Activated T-cell treated with anti-CD3 and anti-CD28 coated beads for 1 hour (primary cell): ENCODE measurements at places on chromosomes 5 and 9.
A peak's percentile ranks its signal among the peaks of the same experiment; 100 is the strongest.

DNA sequence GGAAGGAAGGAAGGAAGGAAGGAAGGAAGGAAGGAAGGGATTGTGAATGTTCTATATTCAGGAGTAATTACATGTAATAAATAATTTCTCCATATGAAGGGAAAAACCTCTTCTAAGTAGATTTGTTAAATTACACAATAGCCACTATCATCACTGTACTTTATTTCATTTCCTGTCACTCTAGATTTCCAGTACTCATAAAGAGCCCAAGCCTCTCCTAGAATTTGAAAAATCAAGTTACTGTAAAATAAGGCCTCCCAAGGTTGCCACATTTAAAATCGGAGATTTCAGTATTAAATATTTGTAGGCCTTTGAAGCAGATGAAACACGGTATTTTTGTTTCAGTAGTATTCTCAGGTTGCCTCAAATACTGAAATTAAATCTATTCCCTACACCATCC is 499.0 kb downstream of the CDH10 start:
- DNase-seq, result no peak

GRCh38 chr9:71121275-71122021 is at the start of gene TRPM3:
TRPM3 (minus strand) TSS chr9:71121621; CDS start chr9:71121354, 267 bp downstream.
- no peak for DNase-seq

DNA sequence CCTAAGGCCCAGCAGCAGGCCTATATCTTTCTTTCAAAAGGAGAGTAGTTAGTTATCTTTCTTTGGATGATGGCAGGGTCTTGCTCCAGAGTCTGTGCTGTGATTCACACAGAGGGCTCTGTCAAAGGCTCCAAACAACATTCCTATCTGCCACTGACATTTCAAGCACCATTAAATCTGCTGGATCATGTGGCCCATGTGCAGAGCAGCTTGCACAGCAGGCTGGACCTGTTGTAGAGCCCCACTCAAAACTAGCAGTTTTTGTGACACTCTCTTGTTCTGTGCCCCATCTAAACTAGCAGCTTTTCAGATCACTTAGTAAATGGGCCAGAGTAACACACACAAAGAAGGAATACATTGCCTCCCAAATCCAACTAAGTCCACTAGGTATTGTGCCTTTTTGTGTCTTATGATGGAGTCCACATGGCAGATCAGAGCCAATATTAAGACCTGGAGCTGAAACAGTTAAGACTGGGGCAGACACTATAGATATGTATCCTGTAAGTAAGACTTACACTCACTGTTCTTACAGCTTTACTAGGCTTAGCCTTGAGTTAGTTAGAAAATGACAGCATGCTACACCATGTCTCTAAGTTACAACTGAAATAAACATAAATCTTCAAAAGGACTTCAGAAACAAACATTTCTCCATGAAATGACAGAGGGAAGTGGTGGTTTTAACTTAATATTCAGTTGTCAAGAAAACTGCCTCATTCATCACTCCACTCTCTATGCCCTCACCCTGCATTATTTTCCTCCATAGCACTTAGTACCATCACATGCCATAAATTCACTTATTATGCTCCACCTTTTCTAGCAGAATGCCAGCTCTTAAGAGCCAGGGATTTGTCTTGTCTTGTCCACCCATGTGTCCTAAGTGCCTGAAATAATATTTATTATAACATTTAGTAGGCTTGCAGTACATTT is 400.9 kb downstream of the RAB3C start:
- DNase-seq, result no peak

GRCh38 chr5:66963559-66963971 is 233.0 kb downstream of the CD180 start:
- DNase-seq, result no peak

GRCh38 chr5:137400571-137400970 is 98.6 kb downstream of the SPOCK1 start:
- no peak for DNase-seq

- no peak for DNase-seq
Measured at GRCh38 chr9:125561509-125562148, 145.4 kb downstream of the MAPKAP1 start.

- no peak for DNase-seq
Measured at GRCh38 chr5:139600336-139600949, 39.3 kb downstream of the UBE2D2 start.

GRCh38 chr9:33172256-33173238 is 5.4 kb upstream of the B4GALT1 start:
- no peak for DNase-seq

DNA sequence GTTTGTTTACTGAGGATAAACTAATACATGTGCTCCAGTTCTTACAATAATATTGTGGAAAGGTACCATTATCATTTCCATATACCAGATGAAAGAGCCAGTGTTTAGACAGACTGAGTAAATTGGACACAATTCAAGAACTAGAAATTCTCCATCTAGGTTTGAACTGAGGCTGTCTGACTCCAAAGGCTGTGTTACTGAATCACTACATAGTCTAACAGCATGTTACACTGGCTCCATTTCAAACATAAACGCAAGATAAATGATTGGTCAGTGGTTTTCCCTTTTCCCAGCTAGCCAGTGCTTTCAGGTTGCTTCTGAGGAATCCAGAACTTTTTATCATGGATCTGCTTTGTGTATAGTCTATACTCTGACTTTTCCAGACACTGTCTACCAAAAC is 8.1 kb downstream of the SPDL1 start:
- no peak for DNase-seq

- no peak for DNase-seq
Measured at GRCh38 chr9:70983723-70984295, 137.6 kb downstream of the TRPM3 start.

GRCh38 chr5:73030995-73031394 is 75.2 kb downstream of the FCHO2 start:
- DNase-seq, result no peak

DNA sequence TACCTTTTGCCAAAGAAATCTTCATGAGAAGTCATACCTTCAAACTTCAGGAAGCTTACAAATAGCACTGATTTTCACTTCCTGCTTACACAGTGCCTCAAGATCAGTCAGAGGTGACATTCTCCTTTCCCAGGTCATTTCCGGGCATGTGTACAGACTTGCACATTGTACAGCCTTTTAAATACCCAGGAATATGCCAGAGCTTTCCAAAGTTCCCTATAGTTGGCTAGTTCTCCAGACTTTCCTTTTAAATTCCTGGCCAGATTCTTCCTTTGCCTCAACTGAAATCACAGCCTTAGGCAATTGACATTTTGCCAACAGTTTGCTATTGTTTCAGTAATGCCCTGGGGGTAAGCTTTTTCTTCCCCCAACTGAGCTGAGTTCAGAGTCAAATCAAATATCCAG is 47.2 kb downstream of the RFX3 start:
- no peak for DNase-seq

- no peak for DNase-seq
Measured at GRCh38 chr5:2626572-2626971, 124.9 kb downstream of the IRX2 start.

GRCh38 chr5:76766746-76767145 is 50.8 kb downstream of the F2R start:
- DNase-seq, result no peak

- no peak for DNase-seq
Measured at GRCh38 chr9:73805853-73806458, 654.3 kb downstream of the ANXA1 start.

GRCh38 chr5:154308443-154309370 is 118.2 kb downstream of the GALNT10 start:
- no peak for DNase-seq

- DNase-seq, result peak; percentile 62
Measured at GRCh38 chr9:86948074-86948929, 996 bp upstream of the GAS1 start.

DNA sequence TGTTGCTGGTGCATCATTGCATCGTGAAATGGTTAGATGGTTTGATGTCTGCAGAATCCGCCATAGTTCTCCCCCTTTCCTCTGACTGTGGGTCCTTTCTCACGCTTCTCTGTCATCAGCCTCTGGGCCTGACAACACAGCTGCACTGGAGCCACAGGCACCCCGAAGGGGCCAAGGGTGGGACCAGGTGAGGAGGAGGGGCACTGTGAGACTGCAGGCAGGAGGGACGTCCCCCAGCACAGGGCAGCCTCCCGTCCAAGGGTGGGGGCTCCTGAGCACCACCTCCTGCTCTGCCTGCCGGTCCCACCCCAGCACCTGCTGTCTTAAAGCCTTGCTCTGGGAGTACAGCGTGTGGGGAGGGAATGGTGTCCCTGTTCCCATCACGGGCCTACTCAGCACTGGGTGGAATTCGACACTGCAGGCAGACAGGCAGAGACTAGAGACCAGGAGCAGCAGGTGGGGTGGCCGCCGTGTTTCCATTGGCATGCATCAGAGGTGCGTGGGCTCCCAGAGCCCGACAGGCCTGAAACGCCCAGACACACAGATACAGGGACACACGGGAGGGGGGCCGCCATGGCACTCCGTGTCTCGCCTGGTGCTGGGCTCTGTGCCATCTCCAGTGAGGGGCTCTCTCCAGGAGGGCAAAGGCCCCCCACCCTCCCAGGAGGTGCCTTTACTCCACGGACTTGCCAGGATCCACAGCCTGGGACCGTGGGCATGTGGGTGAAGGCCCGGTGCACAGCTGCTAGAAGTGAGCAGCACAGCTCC is 15.0 kb downstream of the CACNA1B start:
- no peak for DNase-seq

DNA sequence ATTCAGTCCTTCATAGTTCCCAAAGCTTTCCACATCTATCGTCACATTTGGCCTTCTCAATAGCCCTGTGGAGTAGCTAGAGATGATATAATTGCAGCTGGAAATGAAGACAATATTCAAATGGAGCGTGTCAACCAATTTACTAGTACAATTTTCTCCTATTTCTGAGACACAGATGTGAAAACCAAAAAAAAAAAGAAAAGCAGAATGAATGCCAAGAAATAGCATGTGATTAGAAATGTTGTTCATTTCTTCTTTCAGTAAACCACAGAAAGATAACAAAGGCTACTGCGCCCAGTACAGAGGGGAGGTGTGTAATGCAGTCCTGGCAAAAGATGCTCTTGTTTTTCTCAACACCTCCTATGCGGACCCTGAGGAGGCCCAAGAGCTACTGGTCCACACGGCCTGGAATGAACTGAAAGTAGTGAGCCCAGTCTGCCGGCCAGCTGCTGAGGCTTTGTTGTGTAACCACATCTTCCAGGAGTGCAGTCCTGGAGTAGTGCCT is 99.0 kb downstream of the MUSK start:
- DNase-seq, result no peak

- no peak for DNase-seq
Measured at GRCh38 chr9:35426627-35427026, 63.3 kb upstream of the RUSC2 start.

DNA sequence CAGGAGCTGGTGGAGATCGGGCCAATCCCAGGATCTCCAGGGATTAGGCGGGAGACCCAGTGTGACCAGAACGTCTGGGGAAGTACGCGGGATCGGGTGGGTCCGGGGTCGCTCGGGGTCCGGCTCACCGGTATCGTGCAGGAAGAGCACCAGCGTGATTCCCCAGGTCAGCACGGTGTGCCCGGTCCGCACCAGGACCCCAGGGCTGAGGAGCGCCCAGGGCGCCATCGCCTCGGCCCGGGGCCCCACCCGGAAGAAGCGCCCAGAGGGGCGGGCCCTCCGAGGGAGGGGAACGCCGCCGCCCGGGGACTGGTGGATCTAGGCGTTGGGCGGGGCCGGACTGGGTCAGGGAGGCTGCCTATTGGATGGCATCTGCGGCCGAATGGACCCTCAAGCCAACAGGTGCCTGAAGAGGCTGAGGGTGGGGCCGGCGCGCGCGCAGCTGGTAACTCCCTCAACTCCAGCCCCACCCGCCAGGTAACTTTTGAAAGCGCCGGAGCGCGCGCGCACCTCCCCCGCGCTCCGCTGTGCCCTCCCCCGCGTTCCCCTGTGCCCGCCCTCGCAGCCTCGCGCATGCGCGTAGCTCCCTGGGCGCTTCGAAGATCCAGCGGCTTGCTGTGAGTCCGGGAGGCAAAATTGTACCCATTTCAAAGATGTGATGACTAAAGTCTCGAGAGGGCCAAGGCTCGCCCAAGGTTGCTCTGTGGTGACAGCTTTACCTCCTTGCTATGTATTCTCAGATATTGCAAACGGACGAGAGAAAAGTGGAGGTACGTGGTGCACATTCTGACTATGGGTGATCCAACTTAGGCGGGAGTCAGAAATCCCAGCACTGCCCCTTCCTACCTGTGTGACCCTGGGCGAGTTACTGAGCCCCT is at the start of gene ZDHHC12:
Gene ZDHHC12 (minus strand): TSS at position 262 of the 878 bp plus-strand sequence. CDS start 34 bp downstream, at position 228.
- DNase-seq, result peak; percentile 99

GRCh38 chr5:107558823-107559375 is 111.8 kb downstream of the EFNA5 start:
- no peak for DNase-seq

- DNase-seq, result no peak
Measured at GRCh38 chr5:142356349-142356715, 31.5 kb upstream of the SPRY4 start.

GRCh38 chr5:153777681-153778581 is 260.8 kb downstream of the FAM114A2 start:
- no peak for DNase-seq

GRCh38 chr9:35574578-35575122 is 30.4 kb upstream of the TESK1 start:
- DNase-seq, result no peak

- DNase-seq, result no peak
Measured at GRCh38 chr5:21806271-21806670, 1046.9 kb downstream of the CDH12 start.

DNA sequence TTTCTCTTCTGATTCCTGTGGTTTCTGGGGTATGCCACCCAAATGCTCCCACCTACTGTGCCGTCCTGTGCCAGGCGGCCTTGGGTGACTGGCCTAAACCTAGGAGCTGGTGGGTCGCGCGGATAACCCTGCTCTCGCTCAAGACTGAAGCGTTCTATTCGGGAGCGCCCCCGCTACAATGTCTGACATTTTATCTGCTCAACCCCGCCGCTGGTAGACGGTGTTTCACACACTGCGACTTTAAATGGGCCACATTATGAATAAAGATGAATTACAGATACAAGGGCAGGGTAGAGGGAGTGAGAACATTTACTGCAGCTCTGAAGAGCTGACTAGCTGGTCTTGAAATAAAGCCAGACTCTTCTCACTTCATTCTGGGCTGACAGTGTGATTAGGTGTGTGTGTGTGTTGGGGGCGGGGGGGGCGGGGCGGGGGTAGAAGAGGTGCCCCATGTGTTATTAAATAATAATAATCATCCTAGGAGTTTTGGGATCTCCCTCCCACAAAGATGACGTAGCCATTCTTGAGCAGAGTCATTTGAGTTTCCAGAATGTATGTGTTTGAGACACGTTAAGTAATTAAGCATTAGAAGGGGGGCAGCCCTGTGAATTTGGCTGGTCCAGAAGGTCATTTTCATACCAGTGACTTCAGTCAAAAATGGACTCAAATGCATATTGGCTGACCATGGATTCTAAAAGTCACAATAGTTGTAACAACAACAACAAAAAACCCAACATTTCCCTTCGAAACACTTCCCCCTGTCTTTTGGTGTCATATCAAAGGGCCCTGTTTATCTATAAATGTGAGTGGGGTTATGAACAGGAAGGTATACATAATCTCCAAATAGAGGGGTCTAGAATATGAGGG is 1.0 kb upstream of the PTCH1 start:
- no peak for DNase-seq

- DNase-seq, result no peak
Measured at GRCh38 chr5:181235689-181236366, 7.9 kb downstream of the RACK1 start.

GRCh38 chr9:90631964-90632363 is 10.7 kb downstream of the DIRAS2 start:
- no peak for DNase-seq
